ENCODE measurements at places on chromosomes 7 and 10.
A peak's percentile ranks its signal among the peaks of the same experiment; 100 is the strongest.

DNA sequence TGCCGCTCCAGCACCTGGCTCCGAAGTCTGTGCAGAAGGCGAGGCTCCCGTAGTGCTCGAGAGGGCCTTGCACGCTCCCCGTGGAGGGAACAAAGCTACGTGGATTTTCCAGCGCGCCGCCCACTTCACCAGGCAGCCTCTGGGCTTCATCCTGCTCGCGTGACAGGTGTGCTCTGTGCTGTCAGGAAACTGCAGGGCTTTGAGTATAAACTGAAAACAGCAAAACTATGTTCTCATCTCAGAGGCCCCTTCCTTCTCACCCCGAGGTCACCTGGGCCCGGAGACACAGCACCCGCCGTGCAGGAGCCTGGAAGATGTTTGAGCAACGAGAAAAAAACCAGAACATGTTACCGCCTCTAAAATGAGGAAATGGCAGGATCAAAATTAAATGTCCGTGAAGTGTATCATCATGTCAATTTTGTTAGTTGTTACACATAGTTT, 17.6 kb upstream of the GPR146 start:
- DNase-seq, result no peak

- DNase-seq, result no peak
Measured at GRCh38 chr7:18208921-18209320, 181.3 kb upstream of the PRPS1L1 start.

DNA sequence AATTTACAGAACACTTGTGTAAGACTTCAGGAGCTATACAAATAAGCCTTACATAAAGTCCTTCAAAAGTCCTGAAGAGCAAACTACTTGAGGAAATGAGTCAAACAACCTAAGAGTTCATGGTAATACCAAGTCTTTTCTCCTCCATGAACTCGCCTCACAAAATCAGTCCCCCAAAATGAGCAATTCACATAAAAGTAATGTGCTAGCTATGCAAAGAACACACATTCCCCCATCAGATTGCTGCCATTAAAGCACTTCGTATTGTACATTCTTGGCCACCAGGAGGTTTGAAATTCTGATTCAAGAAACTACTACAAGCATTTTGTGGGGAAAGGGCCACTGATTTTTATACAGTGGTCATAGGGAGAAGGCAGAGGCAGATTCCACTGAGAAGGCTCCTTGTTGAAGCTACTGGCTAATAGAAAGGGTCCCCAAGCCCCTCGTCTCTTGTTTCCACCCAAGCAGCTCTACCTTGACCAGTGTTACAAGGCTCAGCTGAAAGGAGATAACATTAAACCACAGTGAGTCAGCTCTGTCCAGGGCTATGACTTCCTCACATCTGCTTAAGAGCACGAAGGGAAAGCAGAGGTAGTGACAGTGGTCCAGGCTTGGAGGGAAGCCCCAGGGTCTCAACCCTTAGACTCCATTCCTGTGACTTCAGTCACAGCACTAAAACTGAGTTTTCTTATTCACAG, 115.2 kb upstream of the CDK1 start:
- no peak for DNase-seq

DNA sequence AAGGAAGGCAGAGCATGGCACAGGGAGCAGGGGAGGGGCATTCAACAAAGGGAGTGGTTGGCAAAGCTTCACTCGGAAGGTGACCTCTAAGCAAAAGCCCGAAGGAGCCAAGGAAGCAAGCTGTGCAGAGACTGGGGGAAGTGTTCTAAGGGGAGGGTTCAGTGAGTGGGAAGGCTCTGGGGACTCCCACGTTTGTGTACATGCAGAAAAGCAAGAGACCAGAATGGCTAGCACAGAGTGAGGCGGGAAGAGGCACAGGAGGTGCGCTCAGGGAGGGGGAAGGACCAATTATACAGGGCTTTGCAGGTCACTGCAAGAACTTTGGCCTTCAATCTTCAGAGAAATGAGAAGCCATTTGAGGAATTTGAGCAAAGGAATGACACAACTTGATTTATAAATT, 7.4 kb downstream of the ARHGAP21 start:
- DNase-seq, result no peak

GRCh38 chr7:29214056-29214455, 19.5 kb downstream of the CHN2 start:
- no peak for DNase-seq

GRCh38 chr10:42637648-42638054, 719 bp downstream of the ZNF33B start:
- DNase-seq, result no peak

DNA sequence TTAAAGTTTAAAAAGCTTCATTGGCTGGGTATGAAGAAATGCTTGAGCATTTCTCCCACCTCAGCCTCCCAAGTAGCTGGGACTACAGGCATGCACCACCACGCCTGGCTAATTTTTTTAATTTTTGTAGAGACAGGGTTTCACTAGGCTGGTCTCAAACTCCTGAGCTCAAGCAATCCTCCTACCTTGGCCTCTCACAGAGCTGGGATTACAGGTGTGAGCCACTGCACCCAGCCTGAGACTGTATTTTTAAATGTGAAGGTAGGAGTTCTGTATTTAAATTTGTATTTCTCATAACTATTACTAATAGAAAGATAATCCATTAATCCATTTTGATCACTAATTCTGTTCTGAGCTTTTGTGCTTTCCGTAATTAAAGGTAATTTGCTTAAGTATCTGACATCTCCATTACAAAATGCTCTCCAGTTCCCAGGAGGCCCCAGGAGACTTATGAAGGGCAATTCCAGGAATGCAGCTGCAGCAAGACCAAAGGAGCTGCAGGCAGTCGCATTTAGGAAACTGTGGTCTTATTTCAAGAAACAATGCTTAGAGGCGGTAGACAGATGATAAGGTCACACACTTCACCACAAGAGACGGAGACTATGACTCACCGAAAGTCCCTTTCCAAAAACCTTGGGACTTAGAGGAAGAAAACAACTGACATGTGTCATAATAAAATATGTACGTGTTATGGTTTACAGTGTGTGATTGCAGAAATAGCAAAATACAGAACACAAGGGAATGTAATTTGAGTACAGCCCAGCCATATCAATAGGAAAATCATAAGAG, 23.3 kb downstream of the YAE1 start:
- DNase-seq, result peak; percentile 82

- DNase-seq, result no peak
Measured at GRCh38 chr10:11341283-11341960, 270.0 kb downstream of the USP6NL start.
